ENCODE measurements at places on chromosomes 2 and 18.

GRCh38 chr2:79903222-79904000 lies 390.6 kb downstream of the CTNNA2 start:
- DNase-seq: no peak

GRCh38 chr18:70128271-70128670 lies 77.2 kb downstream of the RTTN start:
- no peak for DNase-seq

- DNase-seq: no peak
These were observed 47.9 kb downstream of the MBP start for GRCh38 chr18:77084688-77085035.

- DNase-seq: no peak
These were observed 12.2 kb downstream of the PKDCC start for GRCh38 chr2:42060028-42060427.

DNA sequence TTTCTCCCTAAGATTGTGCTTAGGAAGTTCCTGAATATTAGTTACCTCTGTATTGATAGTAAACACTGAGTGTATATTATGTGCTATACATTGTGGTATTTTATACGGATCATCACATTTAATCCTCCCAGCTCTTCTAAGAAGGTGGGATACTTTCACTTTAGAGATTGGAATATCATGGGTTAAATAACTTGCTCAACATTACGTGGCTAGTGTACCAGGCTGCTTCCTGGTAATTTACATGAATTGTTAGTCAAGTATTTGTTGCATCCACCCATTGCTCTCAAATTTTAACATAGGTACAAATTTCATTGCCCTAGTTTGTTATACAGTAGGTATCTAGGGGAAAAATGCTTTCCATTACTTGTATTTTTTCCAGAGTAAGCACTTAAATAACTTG lies 21.4 kb downstream of the FAM98A start:
- DNase-seq: peak; percentile 55

DNA sequence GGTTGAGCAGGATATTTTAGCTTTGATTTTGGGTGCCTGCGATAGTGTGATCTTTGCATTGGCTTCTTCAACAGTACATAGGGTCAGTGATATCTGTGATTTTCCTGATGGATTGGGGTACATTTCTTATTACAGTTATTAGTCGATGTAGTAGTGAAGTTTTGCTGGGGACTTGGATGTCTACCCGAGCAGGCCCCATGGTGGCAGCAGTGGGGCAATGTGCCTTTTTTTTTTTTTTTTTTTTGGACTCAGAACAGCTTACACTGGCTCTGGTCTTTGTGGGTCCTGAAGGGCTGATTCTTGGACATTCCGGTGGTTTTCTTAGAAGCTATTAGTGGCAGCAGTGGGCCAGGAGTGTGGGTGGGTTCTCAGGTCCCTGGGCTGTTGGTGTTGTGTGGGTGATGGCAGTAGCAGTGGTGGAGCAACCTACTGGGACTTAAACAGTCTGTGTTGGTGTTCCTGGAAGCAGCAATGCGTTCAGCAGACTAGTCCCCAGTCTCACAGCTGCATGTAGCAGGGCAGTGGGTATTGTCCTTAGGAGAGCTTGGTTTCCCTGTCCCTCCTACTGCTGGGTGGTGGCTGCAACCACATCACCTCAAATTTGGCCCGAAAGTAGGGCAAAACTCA lies 53.7 kb upstream of the SLC4A10 start:
- no peak for DNase-seq

- DNase-seq: no peak
These were observed 48.5 kb upstream of the CCDC195 start for GRCh38 chr2:224764565-224765236.

DNA sequence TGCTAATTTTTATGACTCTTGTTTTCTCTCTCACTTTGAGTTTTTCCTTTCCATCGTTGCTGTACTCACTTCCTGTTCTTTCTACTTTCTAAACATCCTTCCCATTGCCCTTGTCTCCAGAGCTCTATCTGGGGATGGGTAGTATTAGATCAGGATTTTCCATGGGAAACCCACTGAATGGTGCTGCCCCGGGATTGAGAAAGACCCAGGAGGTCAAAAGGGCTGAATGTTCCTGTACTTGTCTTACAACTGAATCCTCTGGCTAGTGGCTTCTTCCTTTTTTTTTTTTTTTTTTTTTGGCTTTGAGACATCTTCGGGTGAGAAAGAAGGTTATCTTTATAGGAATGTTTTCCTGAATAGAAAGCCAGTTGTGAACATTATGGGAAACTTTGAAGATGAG lies 364.8 kb upstream of the SLC14A2 start:
- DNase-seq: no peak

DNA sequence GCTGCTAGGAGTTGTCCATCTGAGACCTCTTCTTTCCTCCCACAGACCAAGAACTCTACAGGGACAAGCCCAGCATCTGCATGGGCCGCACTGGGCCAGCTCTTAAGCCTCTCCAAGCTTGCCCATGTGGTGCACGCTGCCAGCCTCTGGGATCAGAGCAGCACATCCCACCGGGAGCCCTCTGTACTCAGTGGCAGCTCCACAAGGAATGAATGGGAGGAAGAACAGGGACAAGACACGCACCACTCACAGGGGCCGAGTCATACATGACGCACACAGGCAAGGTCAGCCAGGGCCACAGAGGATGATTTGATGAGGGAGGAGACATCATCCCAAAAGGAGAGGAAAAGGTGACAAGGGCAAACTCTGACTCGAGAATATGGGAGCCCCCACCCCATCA lies 268.3 kb downstream of the KLHL29 start:
- no peak for DNase-seq

GRCh38 chr2:234240917-234241316 lies 190.4 kb downstream of the SPP2 start:
- DNase-seq: no peak

DNA sequence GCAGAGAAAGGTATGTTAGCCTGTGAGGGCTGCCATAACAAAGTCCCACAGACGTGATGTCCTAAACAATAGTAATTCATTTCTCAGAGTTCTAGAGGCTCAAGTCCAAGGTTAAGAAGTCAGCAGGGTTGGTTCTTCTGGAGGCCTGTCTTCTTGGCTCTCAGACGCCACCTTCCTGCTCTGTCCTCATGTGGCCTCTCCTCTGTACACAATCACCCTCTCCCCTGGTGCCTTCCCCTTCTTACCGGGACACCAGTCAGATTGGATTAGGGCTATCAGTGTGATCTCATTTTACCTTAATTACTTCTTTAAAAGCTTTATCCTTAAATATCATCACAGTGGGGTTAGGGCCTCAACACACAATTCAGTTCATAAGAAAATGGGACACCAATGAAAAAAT lies 860.5 kb downstream of the RNF144A start:
- no peak for DNase-seq

GRCh38 chr2:63555931-63556330 lies 32.3 kb downstream of the WDPCP start:
- DNase-seq: no peak

DNA sequence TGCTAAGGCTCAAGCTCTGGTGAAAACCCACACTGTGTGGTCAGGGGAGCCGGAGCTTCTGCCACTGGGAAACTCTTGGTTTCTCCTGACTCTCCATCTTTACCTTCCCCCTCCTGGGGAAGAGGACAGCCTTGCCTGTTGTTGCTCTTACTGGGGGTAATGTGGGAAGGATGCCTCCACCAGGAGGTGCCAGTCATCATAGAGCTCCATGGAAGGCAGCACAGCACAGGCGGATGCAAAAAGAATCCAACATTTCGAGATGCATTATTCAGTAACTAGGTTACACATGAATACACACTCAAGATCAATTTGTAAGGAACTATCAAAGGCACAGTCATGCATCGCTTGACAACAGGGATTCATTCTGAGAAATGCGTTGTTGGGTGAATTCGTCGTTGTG lies 322.6 kb downstream of the AFF3 start:
- peak; percentile 12 for DNase-seq

- no peak for DNase-seq
These were observed 186.8 kb downstream of the LTBP1 start for GRCh38 chr2:33133454-33133952.

GRCh38 chr2:86769838-86770237 lies 20.9 kb downstream of the CD8A start:
- no peak for DNase-seq

DNA sequence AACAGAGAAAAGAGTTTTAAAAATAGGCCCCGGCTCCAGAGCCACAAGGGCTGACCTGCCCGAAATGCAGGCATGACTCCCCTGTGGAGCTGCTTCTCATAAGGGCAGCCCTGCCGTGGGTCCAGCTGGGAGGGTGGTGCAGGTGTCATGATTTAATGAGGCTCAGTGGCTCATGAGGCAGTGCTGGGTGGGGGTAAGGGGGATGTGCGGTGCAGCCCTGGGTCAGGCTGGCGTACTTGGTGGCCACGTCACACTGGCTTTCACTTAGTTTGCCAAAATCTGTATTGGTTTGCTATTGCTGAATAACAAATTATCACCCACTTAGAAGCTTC lies 33.6 kb downstream of the HJURP start:
- DNase-seq: no peak

- no peak for DNase-seq
These were observed 484.8 kb upstream of the ID2 start for GRCh38 chr2:8197101-8197500.

GRCh38 chr18:41972067-41972925 lies 17.3 kb downstream of the PIK3C3 start:
- DNase-seq: no peak

GRCh38 chr2:114609801-114610200 lies 167.4 kb downstream of the DPP10 start:
- DNase-seq: no peak

GRCh38 chr2:210586381-210586780 lies 30.0 kb downstream of the CPS1 start:
- peak; percentile 51 for DNase-seq
